ENCODE measurements at places on chromosomes 5 and 9.

DNA sequence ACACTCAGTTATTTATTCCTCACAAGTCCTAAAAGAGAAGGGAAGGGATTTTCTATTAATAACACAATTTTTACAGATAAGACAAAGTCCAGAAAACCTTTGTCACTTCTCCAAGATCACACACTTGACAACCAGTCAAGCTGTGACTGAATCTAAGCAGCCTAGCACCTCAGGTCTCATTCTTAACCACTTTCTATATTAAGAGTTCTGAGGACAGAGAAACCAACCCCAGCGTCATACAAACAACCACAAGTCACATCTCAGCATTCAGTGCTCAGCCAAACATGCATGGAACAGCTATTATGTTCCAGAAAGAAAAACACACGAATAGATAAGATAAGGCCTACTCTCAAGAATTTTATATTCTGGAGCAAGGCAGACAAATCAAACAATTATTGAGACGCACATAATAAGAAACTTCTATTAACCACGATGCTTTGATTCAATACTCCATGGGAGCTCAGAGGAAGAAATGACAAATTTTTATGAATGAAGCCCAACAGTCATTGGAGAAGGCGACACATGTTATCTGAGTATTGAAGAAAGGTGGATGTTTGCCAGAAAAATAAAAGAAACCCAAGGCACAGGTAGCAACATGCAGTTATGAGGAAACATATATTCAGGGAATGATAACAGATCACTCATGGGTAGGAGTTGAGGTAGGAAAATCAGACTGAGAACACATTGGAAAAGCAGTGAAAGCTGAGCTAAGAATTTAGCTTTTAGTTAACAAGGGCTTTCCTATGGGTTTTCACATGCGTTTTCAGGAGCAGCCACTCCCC, 113.1 kb downstream of the HTR4 start:
- no peak for DNase-seq

DNA sequence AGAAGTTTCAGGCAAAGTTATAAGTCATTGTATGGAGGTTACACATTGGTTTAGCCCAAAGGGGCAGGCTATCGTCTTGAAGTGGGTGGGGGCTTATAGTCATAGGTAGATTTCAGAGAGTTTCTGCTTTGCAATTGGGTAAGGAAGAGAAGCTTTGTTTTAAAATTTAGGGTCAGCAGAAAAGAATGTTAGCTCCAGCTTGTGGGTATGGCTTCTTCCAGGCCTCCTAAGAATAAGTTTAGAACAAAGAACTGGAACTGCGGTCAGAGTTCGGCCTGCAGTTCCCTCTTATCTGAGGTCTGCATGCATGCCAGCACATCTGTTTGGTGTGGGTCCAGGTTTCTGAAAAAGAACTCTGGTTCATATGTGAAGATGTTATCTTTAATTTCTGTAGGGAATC, 96.1 kb downstream of the CYFIP2 start:
- DNase-seq: no peak

DNA sequence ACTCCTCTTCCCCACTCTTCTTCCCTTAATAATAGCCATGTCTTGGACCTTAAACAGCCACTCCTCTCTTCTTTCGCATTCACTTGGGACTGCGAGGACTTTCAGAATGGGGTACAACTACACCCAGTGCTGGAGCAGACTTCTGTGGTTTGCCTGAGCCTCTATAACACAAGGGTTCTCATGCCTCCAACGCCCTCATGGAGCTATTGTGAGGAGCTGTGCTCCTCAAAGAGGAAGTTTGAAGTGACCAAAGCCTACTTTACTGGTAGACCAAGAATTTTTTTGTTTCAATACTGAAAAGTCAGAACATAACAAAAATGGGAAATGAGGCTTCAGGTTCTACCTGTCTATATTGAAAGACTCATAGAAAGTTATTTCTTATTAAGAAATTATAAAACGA, 316.4 kb downstream of the PIK3R1 start:
- no peak for DNase-seq

DNA sequence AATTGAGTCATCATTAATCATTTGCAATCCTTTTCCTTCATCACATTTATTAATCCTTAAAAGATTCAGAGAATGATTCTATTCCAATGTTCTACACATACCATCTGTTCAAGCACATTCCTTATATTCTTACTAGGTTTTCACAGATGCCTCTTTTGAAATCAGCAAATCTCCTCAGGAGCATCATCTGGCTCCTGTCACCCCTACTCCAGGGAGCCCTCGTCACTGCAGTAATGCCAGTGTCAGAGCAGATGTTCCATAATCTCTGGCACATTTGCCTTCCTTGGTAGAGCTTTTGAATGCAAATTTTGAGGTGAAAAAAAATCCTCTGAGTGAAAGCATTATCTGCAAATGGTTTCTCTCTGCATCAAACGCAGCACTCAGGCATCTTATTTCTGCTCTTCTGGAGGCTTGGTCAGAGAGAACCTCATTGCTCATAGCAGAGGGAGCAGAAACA, 7.6 kb upstream of the KCNV2 start:
- peak; percentile 42 for DNase-seq

GRCh38 chr5:171483551-171484135, 64.2 kb downstream of the FGF18 start:
- DNase-seq: no peak

GRCh38 chr9:89596937-89597555, 7.8 kb upstream of the GADD45G start:
- no peak for DNase-seq

DNA sequence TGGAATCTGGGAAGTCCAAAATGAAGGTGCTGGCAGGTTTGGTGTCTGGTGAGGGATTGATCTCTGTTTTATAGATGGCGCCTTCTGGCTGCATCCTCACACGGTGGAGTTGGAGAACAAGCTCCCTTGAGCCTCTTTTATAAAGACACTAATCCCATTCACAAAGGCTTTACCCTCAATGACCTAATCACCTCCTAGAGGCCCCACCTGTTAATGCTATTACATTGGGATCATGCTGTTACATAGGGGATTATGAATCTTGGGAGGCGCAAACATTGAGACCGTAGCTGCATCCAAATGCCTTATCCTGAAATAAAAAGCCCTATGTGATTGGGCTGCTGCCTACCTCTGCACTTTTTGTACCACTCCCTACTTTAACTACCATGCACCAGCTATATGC, 197.1 kb upstream of the HMHB1 start:
- no peak for DNase-seq

DNA sequence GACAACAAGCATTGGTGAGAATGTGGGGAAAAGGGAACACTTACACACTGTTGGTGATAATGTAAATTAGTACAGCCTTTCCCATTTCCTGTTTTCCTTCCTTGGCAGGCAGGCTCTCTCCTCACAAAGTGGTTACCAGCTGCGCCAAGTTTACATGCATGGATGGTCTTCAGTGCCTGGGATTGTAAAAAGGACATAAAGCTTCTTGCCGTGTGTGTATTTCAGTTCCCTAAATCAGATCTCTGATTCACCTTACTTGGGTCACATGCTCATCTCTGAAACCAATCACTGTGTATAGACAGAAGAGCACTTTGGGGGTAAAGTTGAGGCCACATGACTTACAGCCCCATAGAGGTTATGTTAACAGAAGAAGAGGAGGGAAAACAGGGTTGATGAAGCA, 92.8 kb downstream of the CAVIN4 start:
- no peak for DNase-seq

- DNase-seq: no peak
These were observed 21.9 kb downstream of the NEK6 start for GRCh38 chr9:124279531-124280175.

GRCh38 chr9:114107286-114108001, 8.4 kb upstream of the KIF12 start:
- DNase-seq: no peak

DNA sequence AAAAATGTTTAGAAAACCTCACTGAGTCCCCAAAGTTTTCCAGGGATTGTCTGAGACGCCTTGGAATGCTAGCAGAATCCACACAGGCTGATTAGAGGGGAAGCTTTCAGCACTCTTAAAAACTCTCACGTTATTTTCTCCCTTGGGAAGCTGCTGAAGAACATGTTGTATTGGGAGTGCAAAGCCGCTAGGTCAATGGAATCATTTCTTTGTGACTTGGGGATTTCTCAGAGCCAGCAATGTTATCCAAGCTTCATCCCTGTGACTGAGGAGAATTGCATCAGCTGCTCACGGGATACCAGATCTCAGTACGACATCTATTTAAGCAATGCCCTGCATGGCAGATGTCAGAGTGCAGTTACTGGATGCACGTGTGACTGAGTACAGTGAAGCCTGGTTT, 426.4 kb upstream of the MPDZ start:
- DNase-seq: no peak

DNA sequence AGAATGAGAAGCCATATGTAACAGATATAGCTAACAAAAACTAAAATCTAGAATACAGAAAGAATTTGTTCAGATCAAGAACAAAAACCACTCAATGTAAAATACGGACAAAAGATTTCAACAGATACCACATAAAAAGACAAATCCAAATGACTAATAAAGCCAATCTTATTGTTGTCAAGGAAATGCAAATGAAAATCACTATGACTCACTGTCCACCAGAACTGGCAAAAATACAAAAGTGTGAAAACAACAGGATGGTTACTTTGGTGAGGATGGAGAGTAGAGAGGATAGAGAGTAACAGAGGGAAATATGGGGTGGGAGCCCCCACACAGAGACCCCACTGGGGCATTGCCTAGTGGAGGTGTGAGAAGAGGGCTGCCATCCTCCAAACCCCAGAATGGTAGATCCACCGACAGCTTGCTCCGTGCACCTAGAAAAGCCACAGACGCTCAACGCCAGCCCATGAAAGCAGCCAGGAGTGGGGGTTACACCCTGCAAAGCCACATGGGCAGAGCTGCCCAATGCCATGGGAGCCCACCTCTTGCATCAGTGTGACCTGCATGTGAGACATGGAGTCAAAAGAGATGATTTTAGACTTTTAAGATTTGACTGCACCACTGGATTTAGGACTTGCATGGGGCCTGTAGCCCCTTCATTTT, 15.2 kb upstream of the RHOBTB3 start:
- DNase-seq: no peak

- no peak for DNase-seq
These were observed 32.1 kb downstream of the ADRB2 start for GRCh38 chr5:148858547-148858946.

GRCh38 chr9:7901621-7902020, 102.0 kb upstream of the DMAC1 start:
- no peak for DNase-seq

DNA sequence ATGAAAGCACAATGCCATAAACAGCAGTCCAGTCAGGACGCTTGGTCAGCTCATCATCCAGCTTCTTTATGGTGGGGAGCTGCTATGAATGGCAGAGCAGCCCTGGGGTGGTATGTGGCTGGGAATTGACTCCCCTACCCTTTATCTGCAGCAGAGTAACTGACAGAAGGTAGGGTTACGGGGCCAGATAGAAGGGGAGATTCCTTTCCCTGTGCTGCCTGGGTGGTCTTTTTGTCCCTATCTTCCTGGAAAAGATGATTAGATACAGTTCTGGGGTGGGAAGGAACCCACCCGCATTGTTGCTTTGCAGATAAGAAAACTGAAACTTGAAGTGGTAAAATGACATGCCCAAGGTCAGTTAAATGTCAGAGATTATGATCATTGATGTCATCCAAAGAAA, 405.5 kb downstream of the ARHGEF28 start:
- no peak for DNase-seq

GRCh38 chr5:56128113-56128512, 105.0 kb downstream of the ANKRD55 start:
- DNase-seq: no peak

GRCh38 chr5:94181895-94182294, 436.5 kb downstream of the KIAA0825 start:
- peak; percentile 24 for DNase-seq

DNA sequence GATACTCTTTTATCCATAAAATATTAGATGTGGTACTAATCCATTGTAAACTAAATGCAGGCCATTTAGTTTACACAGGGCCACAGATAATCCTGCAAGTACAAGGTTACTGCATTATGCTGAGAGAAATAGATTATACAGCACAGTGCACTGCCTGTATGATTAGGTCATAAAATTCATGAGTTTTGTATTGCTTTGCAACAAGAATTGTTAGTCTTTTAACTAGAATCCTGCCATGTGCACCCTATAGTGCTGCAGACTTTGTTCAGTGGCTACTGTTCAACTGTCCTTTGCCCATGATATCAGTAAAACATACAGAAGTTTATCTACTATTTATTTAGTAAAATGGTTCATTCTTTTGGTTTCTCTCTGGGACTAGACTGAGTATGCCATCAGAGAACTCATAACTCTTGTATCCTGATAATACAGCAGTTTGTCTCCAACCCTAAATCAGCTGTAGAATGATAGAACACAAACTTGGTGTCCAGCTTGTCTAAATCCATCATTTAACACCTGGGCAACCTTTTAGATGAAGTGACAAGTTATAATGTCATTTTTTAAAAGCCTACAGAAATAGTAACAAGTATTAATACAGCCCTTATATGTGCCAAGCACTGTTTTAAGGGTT, 291.2 kb downstream of the TMEM167A start:
- DNase-seq: no peak

GRCh38 chr5:39062530-39062929, 11.7 kb downstream of the RICTOR start:
- DNase-seq: no peak

DNA sequence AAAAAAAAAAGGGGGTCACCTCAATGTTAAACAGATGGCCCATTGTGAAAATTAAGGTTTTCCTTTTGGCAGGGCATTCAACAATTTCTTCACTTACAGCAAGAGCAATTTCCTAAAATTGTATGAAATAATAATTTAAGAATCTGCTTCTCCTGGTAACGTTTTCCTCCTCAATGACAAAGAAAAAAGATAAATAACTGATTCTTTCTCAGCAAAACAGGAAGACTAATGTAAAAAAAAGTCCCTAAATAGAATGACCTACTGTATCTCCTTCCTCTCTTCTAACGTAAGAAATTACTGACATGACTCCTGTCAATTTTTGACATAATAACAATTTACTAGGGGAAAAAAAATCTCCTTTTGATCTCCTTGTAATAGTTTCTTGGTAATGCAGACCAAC, 25.5 kb downstream of the ABHD17B start:
- no peak for DNase-seq

GRCh38 chr9:132214027-132214622, 52.3 kb downstream of the NTNG2 start:
- peak; percentile 95 for DNase-seq

GRCh38 chr5:52134013-52134650, 653.6 kb upstream of the ITGA1 start:
- DNase-seq: no peak

GRCh38 chr5:113663879-113664541, 150.5 kb downstream of the YTHDC2 start:
- peak; percentile 16 for DNase-seq

All from cerebellar cortex (tissue), 1 donor.